HTR-8/SVneo (cell line): ENCODE measurements at places on chromosomes 2 and 18.

DNA sequence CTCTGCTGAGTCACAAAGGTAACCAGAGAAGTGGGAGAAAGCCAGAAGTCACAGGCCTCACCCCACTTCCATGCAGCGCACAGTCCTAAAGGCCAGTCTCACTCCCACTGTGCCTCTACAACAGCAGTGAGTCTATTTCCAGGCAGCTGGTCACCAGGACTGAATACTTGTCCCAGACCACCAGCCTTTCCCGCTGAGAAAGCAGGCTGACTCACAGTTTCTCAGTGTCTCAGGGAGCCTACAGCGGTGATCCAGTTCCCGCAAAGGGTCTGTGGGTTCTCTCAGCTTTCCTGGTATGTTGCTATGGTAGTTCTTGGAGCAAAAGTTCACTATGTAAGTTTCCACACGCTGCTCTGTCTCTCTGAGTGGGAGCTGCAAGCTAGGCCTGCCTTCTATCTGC is 622.5 kb downstream of the RNF144A start:
- DNase-seq = no peak

DNA sequence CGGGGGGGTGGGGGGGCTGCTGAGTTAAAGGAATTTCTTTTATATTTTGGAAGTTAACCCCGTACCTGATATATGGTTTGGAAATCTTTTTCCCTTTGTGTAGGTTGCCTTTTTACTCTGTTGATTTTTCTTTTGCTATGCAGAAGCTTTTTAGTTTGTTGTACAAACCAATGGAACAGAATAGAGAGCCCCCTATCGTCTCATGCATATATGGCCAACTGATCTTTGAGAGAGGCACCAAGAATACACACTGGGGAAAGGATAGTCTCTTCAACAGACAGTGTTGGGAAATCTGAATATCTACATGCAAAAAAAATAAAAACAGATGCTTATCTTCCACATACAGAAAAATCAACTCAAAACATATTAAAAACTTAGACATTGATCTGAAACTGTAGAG is 647.8 kb upstream of the KLHL29 start:
- no peak for DNase-seq

DNA sequence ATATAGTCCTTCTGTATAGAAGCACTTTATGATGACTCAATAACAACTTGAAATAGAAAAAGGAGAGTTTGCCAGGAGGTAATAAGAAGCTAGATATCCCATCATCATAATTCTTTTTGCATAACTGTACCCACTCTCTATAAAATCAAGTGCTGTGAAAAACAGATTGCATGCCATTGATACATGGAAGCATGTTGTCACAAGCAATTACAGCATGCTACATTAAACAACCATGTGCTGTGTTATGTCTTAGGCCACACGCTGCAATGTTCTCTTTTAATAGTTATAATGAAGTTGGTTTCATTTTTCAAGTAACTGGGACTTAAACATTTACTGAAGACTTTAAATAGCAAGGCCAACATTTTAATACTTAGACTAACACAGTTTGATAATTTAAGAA is 264.2 kb downstream of the RPRM start:
- no peak for DNase-seq

GRCh38 chr2:73307720-73308119 is 14.4 kb upstream of the EGR4 start:
- DNase-seq = no peak

- DNase-seq = no peak
These were observed 188.9 kb downstream of the LTBP1 start for GRCh38 chr2:33135645-33136044.

DNA sequence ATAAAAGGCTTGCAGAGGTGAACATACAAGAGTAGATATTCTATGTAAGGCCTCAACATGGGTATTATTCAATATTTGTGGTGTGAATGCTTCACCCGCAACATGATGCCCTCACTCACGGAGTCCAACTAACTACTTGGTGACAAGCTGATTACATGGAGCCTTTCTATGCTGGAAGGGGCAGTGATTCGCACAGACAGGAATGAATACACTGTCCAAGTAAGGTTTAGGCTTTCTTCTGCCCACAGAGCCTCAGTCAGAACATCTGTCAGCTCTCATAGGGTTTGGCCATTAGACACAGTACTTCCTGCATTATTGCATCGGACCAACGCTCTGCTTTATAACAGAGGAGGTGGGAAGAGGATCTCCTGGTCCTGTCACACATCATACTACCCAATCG is 80.3 kb upstream of the SLC35G4 start:
- no peak for DNase-seq

GRCh38 chr2:18065249-18065648 is 186.8 kb downstream of the KCNS3 start:
- DNase-seq = no peak

- DNase-seq = no peak
These were observed 16.9 kb downstream of the MYO7B start for GRCh38 chr2:127552336-127552735.

GRCh38 chr2:145199827-145200706 is 680.1 kb upstream of the ZEB2 start:
- DNase-seq = no peak

GRCh38 chr2:128260239-128261138 is 58.2 kb downstream of the HS6ST1 start:
- DNase-seq = no peak

- DNase-seq = no peak
These were observed 104.5 kb downstream of the TDRD15 start for GRCh38 chr2:21228041-21228895.

DNA sequence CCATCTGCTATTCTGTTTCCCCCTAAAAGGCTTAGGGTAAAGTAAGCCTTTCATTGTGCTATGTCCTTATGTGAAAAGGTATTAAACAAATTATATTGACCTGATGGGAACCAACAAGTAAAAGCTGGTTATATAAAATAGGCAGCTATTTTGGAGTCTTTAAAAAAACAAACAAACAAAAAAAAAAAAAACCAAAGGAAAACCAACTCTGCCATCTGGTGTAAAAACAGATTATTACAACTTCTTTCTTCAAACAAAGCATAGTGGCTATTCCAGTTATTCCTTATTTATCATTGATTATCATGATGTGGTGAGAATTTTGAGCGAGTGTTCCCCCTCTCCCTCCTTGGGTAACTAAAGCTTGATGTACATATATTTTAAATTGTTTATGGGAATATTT is 122.3 kb upstream of the FHL2 start:
- peak; percentile 20 for DNase-seq

DNA sequence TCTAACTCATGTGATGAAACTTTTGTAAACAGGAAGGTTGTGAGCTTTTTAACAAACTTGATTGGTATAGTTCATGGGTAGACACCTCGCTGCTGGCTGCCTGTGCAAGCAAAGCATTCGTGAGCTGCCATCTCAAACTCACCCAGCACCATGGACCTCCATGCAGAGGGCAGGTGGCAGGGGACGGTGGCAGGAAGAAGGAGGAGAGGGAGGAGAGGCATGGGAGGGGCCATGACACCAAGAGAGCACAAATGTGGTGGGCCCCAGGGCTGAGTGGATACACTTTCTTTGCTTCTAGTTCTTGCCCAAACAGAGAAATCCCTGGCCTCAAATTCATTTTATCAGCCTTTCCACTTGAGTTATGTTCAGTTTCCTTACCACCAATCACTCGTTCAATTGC is 29.1 kb downstream of the AFG3L2 start:
- DNase-seq = no peak

- DNase-seq = peak; percentile 83
These were observed 30.2 kb downstream of the PRKCE start for GRCh38 chr2:45681675-45682074.

DNA sequence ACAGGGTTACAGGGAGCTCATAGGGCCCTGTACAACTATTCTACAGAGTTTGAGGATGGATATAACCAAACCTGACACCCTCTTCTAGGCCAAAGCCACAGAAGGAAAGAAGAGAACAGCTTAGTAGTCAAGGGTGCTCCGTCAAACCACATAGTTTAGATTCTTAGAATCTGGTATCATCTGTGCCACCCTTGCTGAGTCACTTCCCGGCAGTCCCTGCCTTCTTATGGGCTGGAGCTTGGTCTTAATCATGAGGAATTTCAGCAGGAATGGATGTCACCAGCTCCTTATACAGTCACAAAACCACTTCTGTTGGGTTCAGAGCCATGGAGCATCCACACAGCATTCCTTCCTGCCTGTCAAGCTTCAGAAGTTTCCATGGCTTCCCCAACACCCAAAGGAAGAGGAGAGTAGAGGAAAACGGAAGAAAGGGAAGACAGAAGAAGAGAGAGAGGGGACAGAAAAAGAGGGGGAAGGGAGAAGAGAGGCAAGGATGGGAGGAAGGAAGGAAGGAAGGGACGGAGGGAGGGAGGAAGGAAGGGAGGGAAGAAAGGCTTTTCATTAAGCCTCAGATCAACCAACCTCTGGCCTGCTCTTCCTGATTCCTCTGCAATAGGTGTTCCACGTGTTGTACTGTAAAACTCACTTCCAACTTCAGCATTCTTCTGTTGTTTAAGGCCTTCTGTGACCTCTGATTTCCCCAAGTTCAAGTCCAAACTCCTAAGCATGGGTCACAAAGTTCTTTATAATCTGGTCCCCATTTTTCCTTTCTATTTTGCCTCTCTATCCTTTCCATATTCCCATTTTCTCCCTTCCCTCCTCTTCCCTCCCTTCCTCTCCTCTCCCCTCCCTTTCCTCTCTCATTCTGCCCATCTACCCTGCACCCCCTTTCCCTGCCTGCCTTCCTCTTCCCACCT is 246.1 kb upstream of the TNP1 start:
- peak; percentile 54 for DNase-seq

- DNase-seq = no peak
These were observed 259.8 kb downstream of the FBXO15 start for GRCh38 chr18:73887801-73888200.

GRCh38 chr2:160319700-160320099 is 119.6 kb upstream of the ITGB6 start:
- no peak for DNase-seq

GRCh38 chr18:48671561-48671945 is 132.7 kb downstream of the CTIF start:
- no peak for DNase-seq

DNA sequence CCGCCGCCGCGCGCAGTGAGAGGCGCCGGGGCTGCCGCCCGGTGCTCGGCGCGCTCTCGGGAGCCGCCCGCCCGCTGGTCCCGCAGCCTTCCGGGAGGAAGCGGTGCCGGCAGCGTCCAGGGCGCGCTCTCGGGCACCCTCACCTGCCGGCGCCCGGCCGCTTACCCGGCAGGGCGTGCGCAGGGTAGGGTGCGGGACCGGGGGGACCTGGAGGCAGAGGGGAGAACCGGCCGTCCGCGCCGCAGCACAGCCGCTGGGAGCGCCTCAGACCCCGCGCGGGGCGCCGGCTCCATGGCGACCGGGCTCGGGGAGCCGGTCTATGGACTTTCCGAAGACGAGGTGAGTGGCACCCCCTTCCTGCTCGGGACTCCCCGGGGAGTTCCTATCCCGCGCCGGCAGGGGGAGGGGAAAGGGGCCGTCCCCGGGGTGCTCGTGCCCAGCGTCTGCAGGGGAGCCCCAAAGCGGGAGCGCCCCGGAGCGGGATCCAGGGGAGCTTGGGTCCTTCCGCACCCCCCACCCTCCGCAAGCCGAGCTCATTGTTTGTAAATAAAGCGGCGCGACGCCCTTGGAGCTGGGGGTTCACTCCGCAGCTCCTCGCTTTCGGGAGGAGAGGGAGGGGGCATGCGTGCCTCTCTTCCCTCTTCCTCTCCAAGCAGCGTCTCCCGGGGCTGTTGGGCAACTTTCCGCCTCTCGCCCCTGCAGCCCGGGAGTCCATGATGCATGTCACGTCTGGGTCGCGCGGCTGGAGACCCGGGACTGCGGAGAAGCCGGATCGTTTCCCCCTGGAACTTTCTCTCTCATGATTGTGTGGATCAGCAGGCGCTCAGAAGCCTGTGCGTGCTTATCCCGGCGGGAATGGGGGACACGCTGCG is 580 bp downstream of the NEDD4L start:
- DNase-seq = peak; percentile 34

GRCh38 chr2:120469426-120469825 is 123.5 kb downstream of the INHBB start:
- no peak for DNase-seq

GRCh38 chr2:140761807-140762206 is 1369.0 kb downstream of the LRP1B start:
- DNase-seq = no peak

DNA sequence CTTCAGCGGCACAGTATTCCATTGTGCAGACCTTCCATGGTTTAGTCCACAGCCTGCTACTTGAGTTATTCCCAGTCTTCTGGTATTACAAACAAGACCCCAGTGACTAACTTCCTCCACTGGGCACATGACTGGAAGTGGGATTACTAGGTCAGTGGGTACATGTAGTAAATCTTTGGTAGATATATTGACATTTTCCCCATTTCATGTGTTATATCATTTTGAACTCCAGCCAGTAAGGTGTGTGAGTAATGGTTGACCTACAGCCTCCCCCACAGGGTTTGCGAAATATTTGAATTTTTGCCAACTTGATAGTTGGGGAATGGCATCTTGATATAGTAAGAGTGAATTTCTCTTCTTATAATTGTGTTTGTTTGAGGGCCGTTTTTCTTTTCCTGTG is 58.8 kb downstream of the RNF144A start:
- DNase-seq = no peak

DNA sequence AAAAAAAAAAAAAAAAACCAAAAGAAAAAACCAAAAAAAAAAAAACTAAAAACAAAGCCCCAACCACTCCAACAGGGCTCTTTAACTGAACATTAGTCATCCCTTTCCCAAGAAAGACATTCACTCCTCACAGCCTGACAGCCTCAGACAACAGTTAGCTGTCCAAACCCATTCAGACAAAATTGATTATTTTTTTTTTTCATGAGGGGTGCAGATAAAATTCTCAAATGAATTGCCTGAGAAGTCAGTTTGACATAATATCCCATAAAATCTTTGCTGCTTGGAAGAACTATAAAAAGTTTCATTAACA is 206.1 kb upstream of the REV1 start:
- no peak for DNase-seq

DNA sequence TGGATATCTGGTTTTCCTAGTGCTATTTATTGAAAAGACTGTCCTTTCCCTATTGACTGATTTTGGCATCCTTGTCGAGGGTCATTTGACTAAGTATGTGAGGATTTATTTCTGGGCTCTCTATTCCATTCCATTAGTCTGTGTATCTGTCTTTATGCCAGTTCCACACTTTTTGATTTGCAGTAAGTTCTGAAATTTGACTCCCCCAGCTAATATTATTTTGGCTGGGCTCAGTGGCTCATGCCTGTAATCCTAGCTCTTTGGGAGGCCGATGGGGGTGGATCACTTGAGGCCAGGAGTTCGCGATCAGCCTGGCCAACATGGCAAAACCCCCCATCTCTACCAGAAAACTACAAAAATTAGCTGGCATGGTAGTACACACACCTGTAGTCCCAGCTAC is 46.8 kb upstream of the GAREM2 start:
- DNase-seq = no peak

- no peak for DNase-seq
These were observed 17.4 kb upstream of the SLC35G4 start for GRCh38 chr18:11591957-11592356.
